NCI-H187 (cell line): ENCODE measurements at places on chromosomes 3 and 15.

GRCh38 chr3:138941259-138941885 lies 5.6 kb downstream of the FOXL2 start:
- DNase-seq = no peak

DNA sequence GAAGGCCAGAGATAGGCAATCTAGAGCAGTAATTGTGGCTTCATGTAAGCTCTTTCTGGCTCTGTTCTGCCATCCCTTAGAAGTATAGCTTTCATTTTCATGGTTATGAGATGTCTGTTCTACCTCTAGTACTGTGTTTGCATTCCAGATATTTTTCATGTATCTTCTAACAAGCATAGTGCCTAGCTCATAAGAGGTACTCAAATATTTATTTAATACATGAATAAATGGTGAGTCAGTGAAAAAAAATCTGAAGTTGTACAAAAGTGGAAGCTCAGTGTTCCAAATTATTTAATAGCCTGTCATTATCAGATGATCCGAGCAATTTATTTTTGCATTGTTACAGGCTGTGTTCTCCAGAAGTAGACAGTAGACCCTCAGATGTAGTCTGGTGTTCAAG lies 64.3 kb downstream of the OXSM start:
- DNase-seq = no peak

DNA sequence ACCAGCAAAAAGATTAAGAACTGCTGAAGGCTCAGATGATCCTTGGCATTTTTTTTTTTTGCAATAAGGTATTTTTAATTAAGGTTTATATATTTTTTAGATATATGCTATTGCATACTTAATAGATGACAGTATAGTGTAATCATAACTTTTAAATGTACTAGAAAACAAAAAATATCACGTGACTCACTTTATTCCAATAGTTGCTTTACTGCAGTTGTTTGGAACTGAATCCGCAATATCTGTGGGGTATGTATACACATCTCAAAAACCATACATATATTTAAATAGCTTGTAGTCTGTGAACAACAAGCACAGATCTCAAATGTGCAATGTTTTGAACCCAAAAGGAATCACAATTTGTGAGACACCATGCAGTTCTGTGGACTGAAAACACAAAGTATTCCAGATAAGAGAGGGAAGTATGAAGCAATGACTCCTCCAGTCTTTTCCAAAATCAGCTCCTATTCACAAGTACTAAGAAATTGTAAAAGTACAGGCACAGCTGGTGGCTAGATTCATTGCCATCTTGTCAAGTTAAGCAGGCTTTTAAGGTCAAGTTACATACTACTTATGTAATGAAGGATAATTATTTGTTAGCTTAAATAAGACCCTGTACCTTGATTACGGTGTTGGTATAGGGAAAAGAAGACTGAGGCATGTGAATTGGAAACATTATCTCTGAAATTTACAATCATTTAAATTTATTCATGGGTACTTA lies 331.1 kb downstream of the TBC1D5 start:
- DNase-seq = no peak

DNA sequence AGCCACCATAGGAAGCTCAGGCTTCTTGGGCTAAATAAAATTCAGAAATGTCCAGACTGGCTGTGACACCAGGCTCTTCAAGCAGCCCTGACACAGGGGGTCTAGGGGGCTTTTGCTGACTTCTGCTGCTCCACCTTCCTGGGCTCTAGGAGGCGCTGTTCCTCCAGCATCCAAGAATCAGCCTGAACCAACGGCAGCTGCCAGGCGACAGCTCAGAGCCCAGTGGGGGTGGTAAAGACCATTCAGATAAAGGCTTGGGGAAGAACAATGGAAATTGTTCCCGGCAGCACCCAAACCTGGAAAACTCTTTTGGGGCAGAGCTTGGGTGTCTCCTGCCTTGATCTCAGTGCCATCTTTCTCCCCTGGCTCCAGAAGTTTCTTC lies 21.6 kb upstream of the PSTPIP1 start:
- no peak for DNase-seq

DNA sequence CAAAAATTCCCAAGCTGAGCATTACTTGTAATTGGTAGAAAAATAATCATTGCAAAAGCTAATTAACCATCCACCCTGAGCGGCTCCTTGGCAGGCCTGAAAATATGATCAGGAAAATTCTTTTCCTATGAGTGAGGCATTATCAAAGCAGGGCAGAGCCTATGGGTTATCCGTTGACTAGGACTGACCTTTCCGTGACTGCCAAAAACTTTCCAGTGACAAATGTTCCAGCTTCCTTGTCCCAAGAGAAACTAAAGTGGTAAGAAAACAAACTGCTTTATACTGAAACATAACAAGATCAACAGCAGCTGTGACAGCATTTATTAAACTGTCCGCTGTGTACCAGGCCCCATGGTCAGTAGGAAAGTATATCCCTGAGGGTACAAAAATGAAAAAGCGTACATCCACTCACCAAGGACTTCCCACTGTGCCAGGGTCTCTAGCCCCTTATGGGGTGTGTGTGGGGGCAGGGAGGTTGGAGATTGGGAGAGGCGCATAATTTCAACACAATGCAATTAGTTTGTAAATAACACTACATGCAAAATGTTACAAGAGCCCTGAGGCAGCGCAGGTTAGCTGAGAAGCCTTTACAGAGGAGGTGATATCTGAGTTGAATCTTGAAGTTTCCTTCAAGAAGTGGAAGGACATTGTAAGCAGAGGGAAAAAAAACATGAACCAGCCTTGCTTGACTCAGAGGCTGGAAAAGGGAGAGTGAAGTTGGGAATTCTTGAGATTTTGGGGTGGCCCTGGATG lies 8.5 kb downstream of the LIPC start:
- no peak for DNase-seq

GRCh38 chr15:62758126-62758951 lies 284.2 kb upstream of the TPM1 start:
- DNase-seq = no peak

- no peak for DNase-seq
These were observed 32.0 kb upstream of the ZNF445 start for GRCh38 chr3:44509393-44509921.

DNA sequence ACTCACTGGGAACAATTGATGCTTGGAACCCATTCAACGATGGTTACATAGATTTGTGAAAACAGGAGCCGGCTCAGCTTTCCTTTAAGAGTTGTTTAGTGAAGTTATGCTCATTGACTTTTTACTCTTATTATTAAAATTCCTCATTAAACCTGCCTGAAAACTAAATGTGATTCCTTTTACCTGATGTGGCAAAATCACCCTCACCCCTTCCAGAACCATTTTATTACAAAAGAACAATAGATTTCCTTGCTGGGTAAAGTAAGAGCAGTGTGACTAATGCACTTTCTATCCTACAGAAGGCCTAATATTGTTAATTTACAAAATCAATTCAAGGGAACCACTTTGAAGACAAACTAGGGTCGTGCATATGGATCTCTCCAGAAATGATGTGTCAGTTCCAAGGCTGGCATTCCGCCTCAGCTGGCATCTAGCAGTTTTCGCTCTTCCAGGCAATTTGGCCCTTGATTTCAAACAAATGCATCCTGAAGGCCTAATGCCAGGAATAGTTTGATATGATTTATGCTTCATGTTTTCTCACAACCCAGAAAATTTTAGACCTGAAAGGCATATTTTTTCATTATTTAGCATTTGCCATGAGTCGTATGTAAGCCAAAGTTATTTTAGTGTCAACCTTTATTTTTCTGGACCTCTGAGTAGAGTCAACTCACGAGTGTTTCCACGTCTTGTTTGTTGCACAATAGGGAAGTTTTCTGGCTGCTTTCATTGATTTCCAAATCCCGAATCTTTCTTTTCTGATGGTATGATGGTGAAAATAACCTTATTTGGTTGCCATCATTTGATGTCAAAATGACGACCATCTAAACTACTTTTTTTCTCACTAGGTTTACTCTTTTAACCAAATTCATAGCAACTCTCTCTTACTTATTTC lies 447.8 kb downstream of the MECOM start:
- DNase-seq = no peak

DNA sequence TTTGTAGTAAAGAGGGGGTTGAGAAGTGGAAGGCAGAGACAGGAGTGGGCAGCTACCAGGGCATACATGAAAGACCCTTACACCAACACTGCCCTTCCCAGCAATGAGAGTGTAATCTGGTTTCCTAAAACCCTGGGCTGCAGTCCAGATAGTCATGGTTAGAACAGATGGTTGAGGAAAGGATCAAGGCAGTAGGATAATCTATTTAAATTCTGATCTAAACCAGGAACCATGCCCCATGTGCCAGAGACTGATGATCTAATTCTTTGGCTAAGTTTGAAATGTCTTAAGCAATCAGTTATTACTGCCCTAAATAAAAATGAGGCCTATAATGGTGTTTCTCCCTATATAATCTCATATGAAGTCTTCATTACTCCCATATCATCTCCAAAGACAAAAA lies 59.6 kb downstream of the PRTG start:
- no peak for DNase-seq

DNA sequence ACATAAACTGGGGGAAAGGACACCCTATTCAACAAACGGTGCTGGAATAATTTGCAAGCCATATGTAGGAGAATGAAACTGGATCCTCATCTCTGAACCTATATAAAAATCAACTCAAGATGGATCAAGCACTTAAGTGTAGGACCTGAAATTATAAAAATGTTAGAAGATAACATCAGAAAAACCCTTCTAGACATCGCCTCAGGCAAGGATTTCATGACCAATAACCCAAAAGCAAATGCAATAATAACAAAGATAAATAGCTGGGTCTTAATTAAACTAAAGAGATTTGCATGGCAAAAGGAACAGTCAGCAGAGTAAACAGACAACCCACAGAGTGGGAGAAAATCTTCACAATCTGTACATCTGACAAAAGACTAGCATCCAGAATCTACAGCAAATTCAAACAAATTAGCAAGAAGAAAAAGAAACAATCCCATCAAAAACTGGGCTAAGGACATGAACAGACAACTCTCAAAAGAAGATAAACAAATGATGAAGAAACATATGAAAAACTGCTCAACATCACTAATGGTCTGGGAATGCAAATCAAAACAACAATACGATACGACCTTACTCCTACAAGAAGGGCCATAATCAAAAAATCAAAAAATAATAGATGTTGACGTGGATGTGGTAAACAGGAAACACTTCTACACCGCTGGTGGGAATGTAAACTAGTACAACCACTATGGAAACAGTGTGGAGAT lies 408.7 kb downstream of the CNTN6 start:
- no peak for DNase-seq

- DNase-seq = no peak
These were observed 79.3 kb downstream of the ADAMTSL3 start for GRCh38 chr15:83733206-83733605.

DNA sequence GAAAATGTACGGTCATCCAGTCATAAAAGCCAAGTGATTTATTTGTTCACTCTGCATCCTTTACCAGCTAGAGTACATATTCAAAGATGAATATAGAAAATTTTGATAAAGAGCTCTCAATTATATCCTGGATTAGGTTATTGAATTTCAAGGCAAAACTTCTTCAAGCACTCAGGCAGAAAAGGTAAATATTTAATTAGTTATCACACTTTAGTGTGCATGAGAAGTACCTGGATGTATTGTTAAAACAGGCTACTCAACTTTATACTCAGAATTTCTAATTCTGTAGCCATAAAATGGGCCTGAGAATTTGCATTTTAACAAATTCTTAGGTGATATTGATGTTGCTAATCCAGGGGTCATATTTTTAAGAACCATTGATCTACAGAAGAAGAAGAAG lies 45.3 kb downstream of the ILDR1 start:
- no peak for DNase-seq

GRCh38 chr3:14415501-14415900 lies 13.1 kb downstream of the SLC6A6 start:
- DNase-seq = no peak

DNA sequence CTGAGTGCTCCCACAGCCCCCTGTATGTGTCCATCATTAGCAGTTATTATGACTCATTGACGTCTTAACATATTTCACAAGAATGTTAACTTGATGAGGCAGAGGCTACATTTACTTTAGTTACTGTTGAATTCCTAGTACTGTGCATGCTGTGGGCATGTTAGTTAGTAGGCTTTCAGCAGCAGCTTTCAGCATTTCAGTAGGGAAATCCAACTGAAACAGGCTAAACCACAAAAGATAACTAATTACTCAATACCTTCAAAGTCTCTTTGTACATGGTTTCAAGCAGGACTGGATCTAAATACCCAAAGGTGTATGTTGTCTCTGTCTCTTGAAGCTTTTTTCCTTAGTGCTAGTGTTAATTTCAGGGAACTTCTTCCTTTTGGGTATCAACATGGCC lies 229.9 kb upstream of the SUCLG2 start:
- no peak for DNase-seq

DNA sequence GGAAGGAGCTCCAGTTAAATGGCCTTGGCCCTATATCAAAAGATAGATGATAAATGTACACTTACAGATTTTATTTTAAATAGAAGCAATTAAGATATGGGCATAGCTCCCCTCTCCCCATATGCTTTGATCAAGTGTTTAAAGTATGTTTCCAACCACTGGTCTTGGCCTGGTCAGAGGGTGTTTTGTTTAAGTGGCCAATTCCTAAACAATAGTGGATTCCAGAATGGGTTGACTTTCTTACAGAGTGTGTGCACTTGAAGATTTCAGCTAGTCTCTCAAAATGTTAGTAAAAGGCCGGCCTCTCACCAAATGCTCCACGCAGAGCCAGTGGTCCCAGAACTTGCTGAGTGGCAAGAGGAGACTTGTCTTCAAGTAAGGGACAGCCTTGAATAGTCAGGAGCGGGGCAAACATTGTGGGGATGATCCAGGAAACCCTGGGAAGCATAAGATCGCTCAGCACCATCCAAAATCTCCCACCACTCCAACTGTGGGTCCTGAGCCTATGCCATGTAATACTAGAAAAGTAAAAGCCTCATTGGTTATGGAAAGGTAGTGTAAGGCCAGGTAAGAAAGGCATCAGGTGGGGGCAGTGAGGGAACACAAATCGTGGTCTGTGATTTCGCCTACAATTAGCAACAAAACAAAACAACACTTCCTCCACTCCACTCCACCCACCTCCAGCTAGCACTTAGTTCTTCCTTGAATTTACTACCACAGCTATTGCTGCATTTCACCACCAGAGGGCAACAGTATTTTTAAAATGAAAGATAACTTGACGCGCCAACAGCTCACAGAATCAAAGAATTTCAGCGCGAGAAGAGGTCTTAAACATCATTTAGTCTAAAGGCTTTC lies 4.8 kb downstream of the RARRES1 start:
- DNase-seq = no peak

DNA sequence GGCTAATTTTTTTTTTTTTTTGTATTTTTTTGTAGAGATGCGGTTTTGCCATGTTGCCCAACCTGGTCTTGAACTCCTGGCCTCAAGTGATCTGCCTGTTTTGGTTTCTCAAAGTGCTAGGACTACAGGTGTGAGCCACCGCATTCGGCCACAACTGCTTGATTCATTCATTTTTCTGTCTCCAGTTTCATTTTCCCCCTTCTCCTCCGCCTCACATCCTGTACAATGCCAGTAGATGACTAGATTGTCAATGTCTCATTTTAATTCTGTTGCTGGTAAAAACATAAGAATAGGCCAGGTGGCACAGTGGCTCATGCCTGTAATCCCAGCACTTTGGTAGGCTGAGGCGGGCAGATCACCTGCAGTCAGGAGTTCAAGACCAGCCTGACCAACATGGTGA lies 12.0 kb upstream of the ZNF592 start:
- no peak for DNase-seq

- peak; percentile 42 for DNase-seq
These were observed 212.2 kb downstream of the GABRG3 start for GRCh38 chr15:27183201-27183600.

- no peak for DNase-seq
These were observed 12.9 kb downstream of the GABRB3 start for GRCh38 chr15:26759986-26760385.
